Gastroesophageal sphincter (tissue), 4 donors: ENCODE measurements at places on chromosomes 13 and 19.

GRCh38 chr19:38204096-38204495 lies 19.9 kb downstream of the DPF1 start:
- no peak for ATAC-seq

- ATAC-seq, result no peak
Observed at GRCh38 chr19:8262431-8262830, 45.7 kb downstream of the CD320 start.

DNA sequence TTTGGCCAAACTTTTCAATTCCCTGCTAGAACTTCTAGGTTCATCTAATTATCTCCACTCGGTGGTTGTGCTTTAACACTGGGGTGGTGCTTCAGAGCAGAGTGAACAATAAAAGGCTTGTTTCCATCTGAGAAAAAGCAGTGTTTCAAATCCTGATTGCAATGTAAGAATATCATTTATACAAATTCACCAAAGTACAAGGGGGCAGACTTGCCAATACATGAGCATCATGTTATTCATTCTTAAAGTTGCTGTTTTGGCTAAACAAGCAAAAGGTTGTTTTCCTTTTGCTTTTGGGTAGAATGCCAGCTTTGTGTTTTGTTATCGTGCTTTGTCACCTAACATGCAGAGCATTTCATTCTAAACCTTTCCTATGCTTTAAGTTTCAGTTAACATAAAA lies 78.5 kb upstream of the UBAC2 start:
- no peak for ATAC-seq

- no peak for ATAC-seq
Observed at GRCh38 chr13:51035469-51035868, 75.6 kb downstream of the C13orf42 start.

- no peak for ATAC-seq
Observed at GRCh38 chr19:11377237-11377636, 2.8 kb downstream of the SWSAP1 start.

DNA sequence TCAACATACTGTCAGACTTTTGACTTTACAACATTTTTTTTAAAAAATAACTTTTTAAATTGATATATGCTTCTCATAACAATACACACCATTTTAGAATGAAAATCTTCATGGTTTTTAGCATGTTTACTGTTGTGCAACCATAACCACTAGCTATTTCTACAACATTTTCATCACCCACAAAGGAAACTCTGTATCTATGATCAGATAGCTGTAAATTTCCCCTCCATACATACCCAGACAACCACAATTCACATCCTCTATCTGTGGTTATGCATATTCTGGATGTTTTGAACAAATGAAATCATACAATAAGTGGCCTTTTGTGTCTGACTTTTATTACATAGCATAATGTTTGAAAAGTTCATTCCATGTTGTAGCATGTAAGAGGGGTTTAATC lies 1666.0 kb downstream of the EFNB2 start:
- no peak for ATAC-seq

- ATAC-seq, result no peak
Observed at GRCh38 chr13:93948162-93948922, 531.1 kb downstream of the DCT start.

- peak; percentile 45 for ATAC-seq
Observed at GRCh38 chr19:49340069-49340864, 5.1 kb downstream of the CD37 start.

GRCh38 chr19:45608948-45609347 lies 6.9 kb upstream of the GPR4 start:
- no peak for ATAC-seq

DNA sequence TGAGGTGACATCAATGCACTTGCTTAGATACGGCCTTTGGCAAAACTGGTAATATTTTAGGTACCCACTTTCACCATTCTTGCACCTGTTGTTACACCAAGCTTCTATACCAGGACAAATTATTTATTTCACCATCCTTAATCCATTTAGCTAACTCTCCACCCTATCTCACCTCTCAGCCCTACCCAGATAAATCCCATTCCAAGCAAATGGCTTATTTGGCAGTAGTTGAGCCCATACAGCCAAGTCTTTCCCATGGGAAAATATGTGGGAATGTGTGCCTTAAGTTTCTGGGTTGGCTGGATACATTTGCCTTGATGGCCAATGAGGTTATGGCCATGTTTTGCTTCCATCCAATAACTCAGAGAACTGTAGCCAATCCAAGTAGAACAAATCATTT lies 551.9 kb downstream of the GPC6 start:
- ATAC-seq, result no peak

DNA sequence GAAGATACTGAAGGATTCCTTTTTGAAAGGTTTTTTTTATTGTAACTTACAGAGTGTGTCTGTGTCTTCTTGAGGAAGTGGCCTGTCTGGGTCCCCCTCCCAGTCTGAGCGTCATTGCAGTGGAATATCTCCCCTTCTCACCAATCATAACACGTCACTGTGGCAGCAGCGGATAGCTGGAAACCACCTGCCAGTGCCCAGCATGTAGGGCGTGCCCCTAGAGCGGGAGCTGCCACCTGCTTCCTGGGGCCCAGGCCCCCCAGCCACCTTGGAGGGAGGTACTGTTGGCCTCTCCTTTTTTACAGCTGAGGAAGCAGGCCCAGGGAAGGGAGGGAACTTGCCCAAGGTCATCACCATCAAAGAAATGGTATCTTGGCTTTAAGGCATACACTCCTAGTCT lies 4.6 kb upstream of the DNM2 start:
- no peak for ATAC-seq

DNA sequence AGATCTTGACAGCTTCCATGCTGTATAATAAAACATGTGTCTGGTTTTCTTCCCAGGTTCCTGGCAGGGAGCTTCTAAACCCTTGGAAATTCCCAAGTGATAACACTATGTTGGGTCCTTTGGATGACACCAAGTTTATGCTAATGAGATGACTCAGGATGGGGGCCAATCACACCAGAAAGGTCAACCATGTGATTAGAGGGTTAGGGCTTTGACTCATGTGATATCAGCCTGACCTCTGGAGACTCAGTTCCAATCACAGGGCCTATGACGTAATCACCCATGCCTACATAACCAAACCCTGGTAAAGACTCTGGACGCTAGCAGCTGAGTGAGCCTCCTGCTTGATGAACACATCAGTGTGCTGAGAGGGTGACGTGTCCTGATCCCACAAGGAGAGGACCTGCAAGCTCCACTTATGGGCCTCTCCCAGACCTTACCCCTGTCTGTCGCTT lies 203.6 kb downstream of the DCLK1 start:
- peak; percentile 29 for ATAC-seq

GRCh38 chr13:46637213-46637612 lies 84.2 kb downstream of the LRCH1 start:
- ATAC-seq, result no peak

DNA sequence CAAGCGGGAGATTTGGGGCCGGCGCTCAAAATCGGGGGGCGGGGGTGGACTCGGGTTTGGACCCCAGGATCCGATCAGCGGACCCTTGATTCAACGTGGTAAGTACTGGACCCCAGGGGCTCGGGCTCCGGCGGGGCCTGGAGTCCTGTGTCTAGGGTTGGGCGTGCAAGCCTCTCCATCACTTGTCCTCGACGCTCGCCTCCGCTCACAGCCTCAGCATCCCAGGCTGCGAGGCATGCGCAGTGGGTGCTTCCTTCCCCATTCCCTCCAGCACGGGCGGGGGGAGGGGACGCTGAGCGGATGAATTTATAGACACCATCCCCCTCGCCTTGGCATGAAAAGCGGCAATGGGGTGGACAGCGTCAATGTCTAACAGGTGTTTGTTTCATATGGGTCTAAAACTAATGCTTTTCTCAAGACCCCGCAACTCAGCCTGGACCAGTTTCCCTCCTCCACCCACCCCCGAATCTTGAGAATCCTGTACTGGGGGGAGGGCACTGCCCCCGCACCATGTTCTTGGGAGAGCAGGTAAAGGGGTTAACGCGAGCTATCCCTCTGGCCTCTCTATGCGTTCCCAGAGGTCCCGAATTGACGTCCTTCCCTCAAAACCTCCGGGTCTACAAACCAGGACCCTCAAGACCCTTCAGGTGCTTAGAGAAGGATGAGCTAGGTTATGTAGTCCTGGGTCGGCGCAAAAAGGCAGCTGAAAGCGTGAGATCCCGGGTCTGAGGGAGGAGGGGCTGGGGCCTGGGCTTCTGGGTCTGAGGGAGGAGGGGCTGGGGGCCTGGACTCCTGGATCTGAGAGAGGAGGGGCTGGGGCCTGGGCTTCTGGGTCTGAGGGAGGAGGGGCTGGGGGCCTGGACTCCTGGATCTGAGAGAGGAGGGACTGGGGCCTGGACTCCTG lies 579 bp downstream of the CPT1C start:
- ATAC-seq, result peak; percentile 48

- ATAC-seq, result no peak
Observed at GRCh38 chr13:31765138-31765785, 25.9 kb downstream of the RXFP2 start.

- ATAC-seq, result no peak
Observed at GRCh38 chr13:95607366-95607765, 37.1 kb downstream of the DZIP1 start.

DNA sequence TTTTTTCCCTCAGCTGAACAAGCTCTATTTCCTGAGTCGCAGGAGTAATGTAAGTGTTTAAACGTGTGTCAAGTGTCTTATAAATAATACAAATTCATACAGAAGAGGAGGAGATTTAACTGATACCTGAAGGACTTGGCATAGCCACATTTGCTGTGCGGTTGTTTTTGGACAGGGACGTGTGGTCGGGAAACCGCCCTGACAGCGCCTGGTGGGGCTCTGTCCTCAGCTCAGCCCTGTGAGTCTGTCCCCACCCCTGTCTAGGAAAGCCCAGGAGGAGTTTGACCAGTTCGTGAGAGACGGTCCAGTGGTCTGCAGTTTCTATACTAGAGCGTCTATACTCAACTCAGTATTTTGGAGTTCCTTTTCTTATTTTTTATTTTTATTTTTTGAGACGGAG lies 16.7 kb downstream of the ZIC2 start:
- ATAC-seq, result no peak

DNA sequence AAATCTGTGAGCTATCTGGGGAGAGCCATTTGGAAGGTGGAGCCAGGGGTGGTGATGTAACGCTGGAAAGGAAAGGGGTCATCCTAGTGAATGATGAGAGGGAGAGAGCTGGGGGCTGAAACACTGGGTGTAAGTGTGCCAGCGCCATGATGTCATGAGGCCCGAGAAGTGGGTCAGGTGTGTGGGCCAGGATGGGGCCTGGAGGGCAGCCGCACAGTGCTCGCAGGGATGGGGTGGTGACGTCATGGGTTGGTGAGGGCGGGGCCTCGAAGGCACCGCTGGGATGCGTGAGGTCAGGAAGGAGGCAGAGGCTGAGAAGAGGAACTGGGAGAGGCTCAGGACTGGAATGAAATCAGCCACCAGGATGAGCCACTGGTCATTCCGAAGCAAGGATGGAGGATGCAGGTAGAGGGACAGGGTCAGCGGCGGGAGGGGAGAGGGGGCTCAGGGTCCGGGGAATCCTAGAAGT lies 4.4 kb downstream of the CCDC61 start:
- ATAC-seq, result no peak
